WTC11 (cell line): ENCODE measurements at places on chromosomes 4 and X.

GRCh38 chrX:28847423-28847822 is 260.2 kb downstream of the IL1RAPL1 start:
- peak; percentile 11 for DNase-seq

GRCh38 chrX:112654871-112655270 is 24.9 kb downstream of the LHFPL1 start:
- no peak for DNase-seq

DNA sequence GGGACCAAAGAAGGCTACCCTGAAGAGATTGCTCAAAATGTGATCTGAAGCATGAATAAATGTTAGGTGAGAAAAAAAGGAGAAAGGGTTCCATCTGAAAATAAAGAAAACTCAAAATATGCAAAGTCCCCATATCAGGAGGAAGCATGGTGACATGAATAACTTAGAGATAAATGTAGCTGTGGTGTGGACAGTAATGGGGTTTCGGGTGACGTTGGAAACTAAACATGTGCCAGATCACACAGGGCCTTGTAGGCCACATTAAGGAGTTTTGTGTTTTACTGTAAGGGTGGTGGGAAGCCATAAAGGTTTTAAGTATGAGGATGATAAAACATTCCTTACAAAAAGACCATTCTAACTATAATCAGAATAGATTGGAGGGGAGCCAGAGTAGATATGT is 40.3 kb upstream of the ACSL4 start:
- no peak for DNase-seq

- DNase-seq: no peak
Measured at GRCh38 chr4:125434136-125434535, 119.4 kb downstream of the FAT4 start.

GRCh38 chr4:112895811-112896608 is 153.4 kb upstream of the ANK2 start:
- peak; percentile 18 for DNase-seq

- DNase-seq: no peak
Measured at GRCh38 chr4:971666-972500, 1.5 kb downstream of the DGKQ start.

GRCh38 chr4:11011249-11011648 is 326.7 kb upstream of the CLNK start:
- DNase-seq: no peak

GRCh38 chrX:38882894-38883626 is 81.8 kb downstream of the MID1IP1 start:
- DNase-seq: no peak

GRCh38 chr4:116880625-116881024 is 204.8 kb downstream of the TRAM1L1 start:
- DNase-seq: no peak

DNA sequence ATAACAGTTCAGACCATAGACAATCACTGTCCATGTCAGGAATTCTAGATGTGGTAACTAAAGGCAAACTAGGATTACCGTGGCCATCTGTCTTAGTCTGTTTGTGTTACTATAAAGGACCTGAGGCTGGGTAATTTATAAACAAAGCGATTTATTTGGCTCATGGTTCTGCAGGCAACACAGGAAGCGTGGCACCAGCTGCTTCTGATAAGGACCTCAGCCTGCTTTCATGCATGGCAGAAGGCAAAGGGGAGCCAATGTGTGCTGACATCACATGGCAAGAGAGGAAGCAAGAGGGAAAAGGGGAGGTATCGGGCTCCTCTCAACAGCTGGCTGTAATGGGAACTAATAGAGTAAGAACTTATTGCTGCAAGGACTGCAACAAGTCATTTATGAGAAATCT is 376.7 kb downstream of the GPM6A start:
- DNase-seq: no peak

DNA sequence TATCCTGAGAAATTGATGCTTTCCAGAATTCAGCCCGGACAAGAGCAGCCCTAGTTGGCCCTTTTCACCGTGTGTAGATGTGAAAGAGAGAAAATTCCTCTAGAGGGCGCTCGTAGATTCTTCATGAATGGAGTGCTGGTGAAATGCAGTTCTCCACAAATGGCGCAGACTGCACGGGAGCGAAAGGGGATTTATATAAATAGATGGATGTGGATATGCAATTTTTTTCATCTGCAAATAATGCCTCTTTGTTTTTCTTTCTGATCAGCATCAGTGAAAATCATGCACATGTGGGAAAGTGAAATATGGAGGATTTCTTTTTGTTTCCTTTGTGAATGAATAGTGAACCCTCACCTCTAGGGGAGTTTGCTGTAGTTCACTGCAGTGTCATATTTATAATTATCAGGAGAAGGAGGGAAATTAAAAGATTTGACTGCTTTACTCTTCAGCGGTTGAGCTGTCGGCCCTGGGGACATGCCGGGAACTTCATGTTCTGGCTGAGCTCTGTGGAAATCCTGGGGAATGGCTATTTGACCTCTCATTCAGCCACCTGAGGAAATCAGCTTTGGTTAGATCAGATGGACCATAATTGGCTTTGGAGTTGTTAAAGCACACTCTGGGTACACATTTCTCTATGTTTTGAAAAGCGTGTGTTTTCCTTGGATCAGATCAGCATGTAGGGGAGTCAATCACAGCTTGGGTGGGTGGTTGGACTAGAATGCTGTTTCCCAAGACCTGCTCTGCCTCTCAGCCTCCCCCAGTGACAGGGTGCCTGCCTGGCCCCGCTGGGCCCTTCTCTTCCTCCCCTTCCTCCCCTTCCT is 115.0 kb upstream of the SHISA3 start:
- DNase-seq: peak; percentile 41

DNA sequence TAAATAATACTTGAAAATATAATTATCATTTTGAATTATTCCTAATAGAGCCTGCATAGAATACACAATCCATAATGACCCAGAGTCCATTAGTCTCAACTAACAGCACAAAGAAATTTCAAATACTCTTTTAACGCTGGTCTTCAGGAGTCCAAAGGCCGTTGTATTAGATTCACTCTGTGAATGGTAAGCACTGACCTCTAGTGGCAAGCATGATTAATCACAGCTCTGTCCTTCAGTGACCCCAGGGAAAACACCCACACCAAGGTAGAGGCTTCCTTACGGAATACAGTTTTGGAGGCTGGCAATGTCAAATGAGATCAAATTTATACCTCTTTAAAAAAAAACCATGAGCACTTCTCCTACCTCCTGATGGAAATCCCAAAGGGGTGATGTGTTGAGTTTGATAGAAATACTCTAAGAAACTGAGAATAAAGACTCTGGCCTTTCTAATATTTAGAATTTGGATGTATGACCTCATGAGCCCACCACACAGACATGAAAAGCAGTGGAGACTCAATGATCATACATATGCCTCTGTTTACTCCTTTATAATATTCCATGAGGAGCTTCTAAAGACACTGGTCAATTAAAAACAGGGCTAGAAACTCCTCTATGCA is 147.2 kb upstream of the DKK2 start:
- peak; percentile 10 for DNase-seq

- peak; percentile 55 for DNase-seq
Measured at GRCh38 chr4:88818631-88819470, 121.2 kb upstream of the NAP1L5 start.
